ENCODE measurements at places on chromosomes 2 and 18. TPM values are rescaled to one million over a fixed set of nuclear protein-coding genes. Genes with fewer than 3 reads are reported as not detected.

LYG1 gene
- total RNA-seq: 0.22 TPM

RUFY4 gene
- total RNA-seq: not detected

FIGN gene
- under 0.01 TPM for total RNA-seq

ALKAL2 gene
- not detected for total RNA-seq

ANKAR gene
- total RNA-seq: 4.1 TPM

TMEM150A gene
- 6.1 TPM for total RNA-seq

FHL2 gene
- 31.4 TPM for total RNA-seq

C2orf81 gene
- under 0.01 TPM for total RNA-seq
